ENCODE measurements at places on chromosomes 11 and 22. TPM values are rescaled to one million over a fixed set of nuclear protein-coding genes. Genes with fewer than 3 reads are reported as not detected.

Gene OR51B2
- not detected for polyA plus RNA-seq

Gene PHLDA2
- 37.9 TPM for polyA plus RNA-seq

Gene IL18
- 114 TPM for polyA plus RNA-seq

Gene OR52A1
- polyA plus RNA-seq, result not detected

Gene GDPD4
- not detected for polyA plus RNA-seq

Gene CAPN5
- polyA plus RNA-seq, result 90.8 TPM

Gene C11orf16
- not detected for polyA plus RNA-seq

Gene DGAT2
- 3.6 TPM for polyA plus RNA-seq

Gene PATE2
- polyA plus RNA-seq, result not detected

Gene DUSP8
- 6.6 TPM for polyA plus RNA-seq

Gene SLC1A2
- 0.23 TPM for polyA plus RNA-seq

Gene C22orf31
- polyA plus RNA-seq, result 0.60 TPM

Gene SGSM1
- polyA plus RNA-seq, result 0.46 TPM

Gene POU2AF1
- polyA plus RNA-seq, result 27.0 TPM

Gene MMP8
- 0.23 TPM for polyA plus RNA-seq

Gene ROBO4
- polyA plus RNA-seq, result 0.46 TPM

Gene LMF2
- polyA plus RNA-seq, result 11.3 TPM

Gene ACRV1
- polyA plus RNA-seq, result not detected

Gene SPI1
- polyA plus RNA-seq, result 29.8 TPM

Gene CCDC15
- polyA plus RNA-seq, result 0.66 TPM

Gene SCGB1D2
- polyA plus RNA-seq, result not detected

Gene NCAM1
- polyA plus RNA-seq, result 0.46 TPM

Gene OR8U1
- polyA plus RNA-seq, result not detected

Gene GLYATL2
- polyA plus RNA-seq, result not detected

Gene APOBEC3C
- 12.0 TPM for polyA plus RNA-seq

Gene SLC16A8
- 0.20 TPM for polyA plus RNA-seq

Gene CBLIF
- polyA plus RNA-seq, result not detected

Gene APOA4
- 0.04 TPM for polyA plus RNA-seq

Gene APOA5
- polyA plus RNA-seq, result not detected

Gene TMEM191B
- 2.4 TPM for polyA plus RNA-seq

Gene CHRNA10
- polyA plus RNA-seq, result 0.46 TPM

Gene ACR
- polyA plus RNA-seq, result not detected

Gene CPT1B
- polyA plus RNA-seq, result 22.6 TPM

Gene CERK
- polyA plus RNA-seq, result 26.4 TPM

All from sigmoid colon (tissue), 7 donors.